Activated naive CD8-positive, alpha-beta T cell treated with anti-CD3 and anti-CD28 coated beads, Interleukin-2, amount 50 U/mL, for 24 hours (primary cell): ENCODE measurements at places on chromosomes 4 and X.

- H3K36me3 ChIP-seq, result no peaks in the 10 kb centered on the region
- no peaks in the 10 kb centered on the region for H3K4me1 ChIP-seq
- H3K27ac ChIP-seq, result no peak overlapping the region
- no peak for DNase-seq
Measured at GRCh38 chrX:108217876-108218275, 126.3 kb downstream of the ATG4A start.

- peaks cover 4% of the 10 kb centered on the region for H3K27me3 ChIP-seq
- H3K4me1 ChIP-seq, result no peaks in the 10 kb centered on the region
- DNase-seq, result no peak
Measured at GRCh38 chr4:163385466-163385865, 41.8 kb downstream of the NPY5R start.

- H3K4me3 ChIP-seq, result no peak overlapping the region
- no peak overlapping the region for H3K27ac ChIP-seq
- DNase-seq, result no peak
- no peaks in the 10 kb centered on the region for H3K4me1 ChIP-seq
Measured at GRCh38 chrX:68983004-68983857, 154.4 kb downstream of the EFNB1 start.

DNA sequence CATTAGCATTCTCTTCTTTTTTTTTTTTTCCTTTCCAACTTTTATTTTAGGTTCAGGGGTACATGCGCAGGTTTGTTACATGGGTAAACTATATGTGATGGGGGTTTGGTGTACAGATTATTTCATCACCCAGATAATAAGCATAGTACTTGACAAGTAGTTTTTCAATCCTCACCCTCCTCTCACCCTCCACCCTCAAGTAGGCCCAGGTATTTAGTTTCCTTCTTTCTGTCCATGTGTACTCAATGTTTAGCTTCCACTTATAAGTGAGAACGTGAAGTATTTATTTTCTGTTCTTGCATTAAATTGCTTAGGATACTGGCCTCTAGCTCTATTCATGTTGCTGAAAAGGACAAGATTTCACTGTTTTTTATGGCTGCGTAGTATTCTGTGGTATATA is 140.8 kb upstream of the PGRMC2 start:
- H3K4me3 ChIP-seq, result no peak overlapping the region
- DNase-seq, result no peak
- peaks cover 2% of the 10 kb centered on the region for H3K36me3 ChIP-seq
- H3K4me1 ChIP-seq, result no peaks in the 10 kb centered on the region
- H3K27me3 ChIP-seq, result no peaks in the 10 kb centered on the region

DNA sequence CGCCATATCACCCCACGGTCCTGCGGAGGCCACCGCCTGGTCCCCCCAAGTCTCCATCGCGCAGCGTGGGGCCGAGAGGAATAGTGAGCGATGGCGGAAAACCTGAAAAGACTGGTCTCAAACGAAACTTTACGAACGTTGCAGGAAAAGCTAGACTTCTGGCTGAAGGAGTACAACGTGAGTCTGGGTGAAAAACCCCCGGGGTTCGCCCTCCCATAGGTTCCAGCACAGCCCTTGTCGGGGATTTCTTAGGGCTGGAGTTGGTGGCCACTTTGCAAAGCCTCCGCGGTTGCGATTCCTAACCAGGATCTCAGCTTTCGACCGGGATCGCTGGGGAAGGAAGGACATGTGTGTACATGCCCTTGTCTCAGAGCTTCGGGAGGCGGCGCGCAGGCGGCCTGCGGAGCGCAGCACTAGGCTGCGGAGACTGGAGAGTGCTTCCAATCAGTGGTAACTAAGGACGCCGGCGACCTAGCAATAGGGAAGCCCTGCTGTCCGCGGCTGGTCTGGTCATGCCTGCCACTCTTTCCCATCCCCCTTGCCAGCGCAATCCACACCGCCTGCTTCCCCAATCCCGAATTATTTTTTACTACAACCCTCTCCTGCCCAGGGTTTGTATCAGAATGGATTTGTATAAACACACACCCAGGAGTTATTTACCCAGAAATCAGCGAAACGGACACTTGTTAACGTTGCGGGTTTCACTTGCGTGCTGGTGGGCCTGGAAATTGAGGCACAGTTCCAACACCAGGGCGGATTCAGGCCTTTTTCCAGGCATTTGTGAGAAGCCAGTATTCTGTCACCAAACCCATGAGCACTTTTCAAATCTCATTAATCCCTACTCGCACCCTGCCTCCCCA is 741 bp downstream of the SPATA18 start:
- H3K27me3 ChIP-seq, result peaks cover 60% of the 10 kb centered on the region
- H3K36me3 ChIP-seq, result no peaks in the 10 kb centered on the region
- peak; percentile 6 for DNase-seq
- no peak overlapping the region for H3K27ac ChIP-seq

- H3K36me3 ChIP-seq, result peaks cover 4% of the 10 kb centered on the region
- peak; percentile 82 for DNase-seq
- H3K27ac ChIP-seq, result peak within 1 kb of the TSS; percentile 90
- peaks cover 23% of the 10 kb centered on the region for H3K4me1 ChIP-seq
- H3K4me3 ChIP-seq, result peak within 1 kb of the TSS; percentile 93
Measured at GRCh38 chr4:2755821-2756690, at the start of gene TNIP2. Gene TNIP2, minus strand, starts transcription at chr4:2756336. Its CDS starts 47 bp downstream, at chr4:2756289.

DNA sequence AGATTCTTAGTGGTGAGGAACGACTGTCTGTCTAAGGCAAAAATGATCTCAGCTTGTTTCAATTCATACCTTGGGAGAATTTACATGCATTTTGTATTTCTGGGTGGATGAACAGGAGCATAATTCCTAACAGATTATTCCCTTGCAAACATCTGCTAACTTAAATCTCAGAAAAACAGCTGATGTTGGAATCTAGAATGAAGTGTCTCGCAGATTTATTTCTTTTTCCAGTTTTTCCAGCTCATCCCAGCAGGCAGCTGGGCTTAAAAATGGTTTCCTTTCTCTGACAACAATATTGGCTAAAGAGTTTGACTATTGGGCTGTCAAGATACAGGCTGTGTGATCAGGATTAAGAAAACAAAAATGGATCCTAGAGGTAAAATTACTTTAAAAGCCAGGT is 1.1 kb downstream of the LNX1 start:
- H3K36me3 ChIP-seq, result no peaks in the 10 kb centered on the region
- no peak overlapping the region for H3K4me3 ChIP-seq
- no peak for DNase-seq
- H3K4me1 ChIP-seq, result peaks cover 15% of the 10 kb centered on the region
- H3K27ac ChIP-seq, result no peak overlapping the region
- peaks cover 35% of the 10 kb centered on the region for H3K27me3 ChIP-seq

DNA sequence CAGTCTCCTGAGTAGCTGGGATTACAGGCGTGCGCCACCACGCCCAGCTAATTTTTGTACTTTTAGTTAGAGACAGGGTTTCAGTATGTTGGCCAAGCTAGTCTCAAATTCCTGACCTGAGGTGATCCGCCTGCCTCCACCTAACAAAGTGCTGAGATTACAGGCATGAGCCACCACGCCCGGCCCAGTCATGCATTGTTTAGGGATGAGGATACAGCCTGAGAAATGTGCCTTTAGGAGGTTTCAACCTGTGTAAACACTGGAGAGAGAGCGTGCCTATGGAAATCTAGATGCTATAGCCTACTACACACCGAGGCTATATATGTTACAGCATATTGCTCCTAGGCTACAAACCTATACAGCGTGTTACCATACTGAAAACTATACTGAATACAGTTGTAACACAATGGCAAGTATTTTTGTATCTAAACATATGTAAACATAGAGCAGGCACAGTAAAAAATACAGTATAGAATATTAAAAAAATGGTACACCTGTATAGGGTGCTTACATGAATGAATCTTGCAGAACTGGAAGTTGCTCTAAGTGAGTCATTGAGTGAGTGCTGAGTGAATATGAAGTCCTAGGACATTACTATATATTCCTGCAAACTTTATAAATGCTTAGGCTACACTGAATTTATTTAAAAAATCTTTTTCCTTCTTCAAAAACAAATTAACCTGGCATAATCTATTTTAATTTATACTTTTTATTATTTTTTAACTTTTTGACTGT is 588.2 kb upstream of the ADGRL3 start:
- no peak overlapping the region for H3K27ac ChIP-seq
- H3K27me3 ChIP-seq, result no peaks in the 10 kb centered on the region
- H3K4me3 ChIP-seq, result no peak overlapping the region
- no peak for DNase-seq

- H3K4me3 ChIP-seq, result no peak overlapping the region
- H3K27ac ChIP-seq, result no peak overlapping the region
- no peak for DNase-seq
- no peaks in the 10 kb centered on the region for H3K36me3 ChIP-seq
- H3K27me3 ChIP-seq, result no peaks in the 10 kb centered on the region
Measured at GRCh38 chr4:170666909-170667308, 577.2 kb upstream of the AADAT start.

- H3K4me3 ChIP-seq, result no peak overlapping the region
- peaks cover 2% of the 10 kb centered on the region for H3K27me3 ChIP-seq
- no peaks in the 10 kb centered on the region for H3K36me3 ChIP-seq
- no peaks in the 10 kb centered on the region for H3K4me1 ChIP-seq
Measured at GRCh38 chr4:173748353-173748752, 218.3 kb upstream of the HAND2 start.

DNA sequence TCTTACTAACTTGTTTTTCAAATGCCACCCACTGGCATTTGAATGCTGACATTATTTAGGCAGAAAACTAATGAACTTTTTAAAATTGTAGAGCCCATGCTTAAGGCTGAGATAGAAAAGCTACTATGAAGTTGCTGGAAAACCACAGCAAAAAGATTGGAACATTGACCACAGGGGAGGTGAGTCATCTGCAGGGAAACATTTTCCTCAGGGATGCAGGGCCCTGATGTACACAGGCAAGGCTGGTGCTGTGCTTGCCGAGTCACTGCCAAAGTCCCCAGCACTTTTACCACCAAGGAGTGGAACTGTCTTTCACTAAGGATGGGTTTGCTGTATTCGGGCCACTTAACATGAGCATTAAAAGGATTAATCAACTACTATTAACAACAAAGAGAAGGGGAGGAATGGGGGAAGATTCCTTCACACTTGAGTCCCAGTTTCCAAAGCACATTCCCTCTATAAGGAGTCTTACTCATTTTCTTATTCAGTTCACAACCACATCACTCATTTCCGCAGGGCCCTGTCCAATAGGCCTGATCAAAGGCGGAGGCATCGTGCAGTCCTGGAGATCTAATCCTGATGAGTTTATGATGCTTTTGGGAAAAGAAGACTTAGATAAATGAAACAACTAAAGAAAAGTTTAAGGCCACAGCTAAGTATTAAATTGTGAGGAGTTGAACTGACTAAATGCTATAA is 202.9 kb upstream of the NPY2R start:
- H3K4me3 ChIP-seq, result no peak overlapping the region
- peaks cover 2% of the 10 kb centered on the region for H3K4me1 ChIP-seq
- H3K27me3 ChIP-seq, result peaks cover 1% of the 10 kb centered on the region
- H3K36me3 ChIP-seq, result no peaks in the 10 kb centered on the region
- H3K27ac ChIP-seq, result no peak overlapping the region

DNA sequence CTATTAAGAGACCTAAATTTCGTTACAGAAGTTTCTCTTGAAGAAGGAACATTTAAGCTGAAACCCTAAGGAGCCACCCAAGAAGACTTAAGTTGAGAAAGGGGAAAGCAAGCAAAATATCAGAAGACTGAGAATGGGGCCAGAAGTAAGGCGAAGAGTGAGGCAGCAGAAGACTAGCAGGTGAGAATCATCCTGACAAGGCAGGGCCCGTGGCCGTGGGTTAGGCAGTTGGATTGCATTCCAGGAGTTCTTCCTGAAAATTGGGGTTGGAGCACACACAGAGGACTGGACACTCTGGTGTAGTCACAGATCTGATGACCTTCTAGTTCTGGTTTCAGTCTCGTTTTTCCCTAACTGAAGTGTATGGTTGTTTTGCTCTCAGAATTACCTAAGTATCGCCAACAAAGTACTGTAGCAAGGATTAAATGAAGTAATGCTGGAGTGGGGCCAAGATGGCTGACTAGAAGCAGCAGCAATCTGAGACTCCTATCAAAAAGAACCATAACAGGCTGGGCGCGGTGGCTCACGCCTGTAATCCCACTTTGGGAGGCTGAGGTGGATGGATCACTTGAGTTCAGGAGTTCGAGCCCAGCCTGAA is 94.4 kb upstream of the GUCY1A1 start:
- no peak overlapping the region for H3K27ac ChIP-seq
- peaks cover 2% of the 10 kb centered on the region for H3K27me3 ChIP-seq
- H3K4me3 ChIP-seq, result no peak overlapping the region

DNA sequence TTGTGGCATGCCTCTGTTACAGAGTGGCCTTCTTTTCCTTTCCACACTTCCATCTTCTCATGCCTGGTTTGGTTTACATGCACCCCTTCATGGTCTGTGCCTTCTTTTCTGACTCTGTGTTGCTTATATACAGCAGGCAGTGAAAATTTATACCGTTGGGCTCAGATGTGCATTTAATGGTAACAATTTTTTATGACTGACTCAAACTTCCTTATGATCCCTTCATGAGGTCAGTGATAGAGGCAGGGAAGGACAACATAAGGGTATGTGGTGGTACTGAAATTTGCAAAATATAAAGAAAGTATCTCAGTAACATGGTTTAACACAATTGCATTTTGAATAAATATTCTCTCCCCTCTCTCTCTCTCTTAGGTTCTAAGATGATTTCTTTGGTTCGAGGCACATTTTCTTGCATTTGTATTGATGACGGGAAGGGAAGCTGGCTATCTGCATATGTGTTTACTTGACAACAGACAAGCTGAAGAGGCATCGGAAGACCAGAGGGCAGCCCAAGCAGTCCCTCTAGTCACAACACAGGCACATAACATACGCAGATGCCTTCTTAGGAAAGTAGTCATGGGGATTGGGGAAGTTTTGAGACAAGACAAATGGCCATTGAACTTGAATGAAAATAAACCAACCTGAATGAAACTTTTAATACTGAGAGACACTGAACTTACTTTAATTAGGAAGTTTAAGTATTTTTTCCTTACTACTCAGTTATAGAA is 163.3 kb upstream of the LEF1 start:
- H3K4me3 ChIP-seq, result no peak overlapping the region
- H3K27ac ChIP-seq, result no peak overlapping the region
- no peaks in the 10 kb centered on the region for H3K36me3 ChIP-seq
- DNase-seq, result no peak

- no peak for DNase-seq
- no peaks in the 10 kb centered on the region for H3K36me3 ChIP-seq
- H3K4me1 ChIP-seq, result peaks cover 2% of the 10 kb centered on the region
- no peak overlapping the region for H3K4me3 ChIP-seq
- H3K27me3 ChIP-seq, result peaks cover 2% of the 10 kb centered on the region
- H3K27ac ChIP-seq, result no peak overlapping the region
Measured at GRCh38 chr4:15340902-15341732, 86.7 kb upstream of the C1QTNF7 start.

GRCh38 chrX:1491851-1492349 is 39.2 kb upstream of the ASMTL start:
- H3K36me3 ChIP-seq, result peaks cover 25% of the 10 kb centered on the region
- no peak overlapping the region for H3K4me3 ChIP-seq
- DNase-seq, result peak; percentile 77
- H3K27ac ChIP-seq, result peak overlapping the region; percentile 59

DNA sequence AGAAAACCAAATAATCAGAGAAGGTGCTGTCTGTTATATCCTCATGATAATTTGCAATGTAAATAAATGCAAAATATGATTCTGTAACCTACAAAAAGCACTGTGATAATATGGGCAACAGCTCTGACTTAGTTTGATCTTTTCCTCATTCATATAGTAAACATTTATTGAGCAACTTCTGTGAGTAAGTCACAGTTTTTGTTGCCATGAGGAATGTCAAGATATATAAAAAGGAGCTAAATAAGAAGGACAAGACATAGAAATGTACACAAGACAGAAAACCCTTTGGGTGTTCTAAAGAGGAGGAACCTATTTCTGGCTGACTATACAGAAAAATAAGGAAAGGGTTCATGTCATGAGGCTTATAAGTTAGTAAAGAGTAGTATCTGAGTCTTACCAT is 44.3 kb downstream of the ARSJ start:
- H3K4me3 ChIP-seq, result no peak overlapping the region
- DNase-seq, result no peak
- no peaks in the 10 kb centered on the region for H3K27me3 ChIP-seq
- no peak overlapping the region for H3K27ac ChIP-seq
- no peaks in the 10 kb centered on the region for H3K36me3 ChIP-seq
